ENCODE measurements at places on chromosomes 11 and 22. TPM values are rescaled to one million over a fixed set of nuclear protein-coding genes. Genes with fewer than 3 reads are reported as not detected.

The SCARF2 gene
- 1.2 TPM for total RNA-seq

The OR51E2 gene
- total RNA-seq = 11.0 TPM

The CEP126 gene
- total RNA-seq = 3.7 TPM

The RHOD gene
- total RNA-seq = 3.3 TPM
